ENCODE measurements at places on chromosomes 5 and 9. TPM values are rescaled to one million over a fixed set of nuclear protein-coding genes. Genes with fewer than 3 reads are reported as not detected.

Gene SLC24A2
- 0.06 TPM for total RNA-seq

- no peak for DNase-seq
Measured at GRCh38 chr5:9452181-9452580, 93.7 kb downstream of the SEMA5A start.

DNA sequence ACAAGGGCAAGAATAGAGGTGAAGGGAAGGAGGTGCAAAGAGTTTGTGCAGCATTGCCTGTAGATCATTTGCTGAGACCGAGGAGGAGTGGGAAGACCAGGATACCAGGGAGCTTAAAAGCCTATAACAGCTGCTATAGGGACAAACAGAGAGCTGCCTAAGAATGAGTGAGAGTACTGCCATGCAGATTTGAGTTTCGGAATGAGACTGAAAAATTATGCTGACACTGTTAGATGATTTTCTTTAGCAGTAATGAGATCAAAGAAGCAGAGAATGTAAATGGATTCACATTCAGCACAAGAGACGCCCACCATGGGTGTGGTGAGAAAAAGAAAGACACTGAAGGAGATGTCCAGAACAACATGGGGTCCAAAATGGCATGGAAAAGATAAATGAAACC is 69.7 kb downstream of the EPB41L4A start:
- no peak for DNase-seq

DNA sequence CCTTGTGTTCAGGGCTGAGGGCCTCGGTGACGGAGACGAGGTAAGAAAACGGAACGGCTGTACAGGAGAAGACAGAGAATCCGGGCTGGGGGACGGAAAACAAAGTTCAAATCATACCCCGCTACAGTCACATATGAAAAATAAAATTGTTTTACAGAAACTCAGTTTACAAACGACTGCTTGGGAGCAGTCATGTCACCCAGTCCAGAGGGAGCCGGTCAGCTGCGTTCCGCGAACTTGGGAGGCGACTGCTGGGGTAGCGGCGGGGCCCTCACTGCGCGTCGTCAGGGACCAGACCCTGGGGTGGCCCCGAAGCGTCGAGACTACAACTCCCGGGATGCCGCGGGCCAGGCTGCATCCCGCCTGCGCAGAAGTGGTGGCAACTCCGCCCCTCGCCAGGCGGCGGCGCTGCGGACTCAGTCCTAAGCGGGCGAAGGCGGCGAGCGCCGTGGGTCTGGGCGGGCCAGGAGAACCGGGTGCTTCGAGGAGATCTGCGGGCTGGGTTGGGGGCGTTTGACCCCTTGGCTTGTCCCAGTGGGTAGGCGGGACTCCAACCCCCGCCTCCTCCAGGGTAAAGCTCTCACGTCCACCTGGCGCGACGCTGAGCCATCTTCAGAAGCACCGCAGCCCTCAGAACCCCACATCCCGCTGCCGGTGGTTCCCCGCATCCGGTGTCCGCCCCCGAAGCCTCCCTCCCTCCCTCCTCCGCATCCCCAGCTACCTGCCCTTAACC is 4.0 kb downstream of the SIT1 start:
- DNase-seq, result peak; percentile 82

DNA sequence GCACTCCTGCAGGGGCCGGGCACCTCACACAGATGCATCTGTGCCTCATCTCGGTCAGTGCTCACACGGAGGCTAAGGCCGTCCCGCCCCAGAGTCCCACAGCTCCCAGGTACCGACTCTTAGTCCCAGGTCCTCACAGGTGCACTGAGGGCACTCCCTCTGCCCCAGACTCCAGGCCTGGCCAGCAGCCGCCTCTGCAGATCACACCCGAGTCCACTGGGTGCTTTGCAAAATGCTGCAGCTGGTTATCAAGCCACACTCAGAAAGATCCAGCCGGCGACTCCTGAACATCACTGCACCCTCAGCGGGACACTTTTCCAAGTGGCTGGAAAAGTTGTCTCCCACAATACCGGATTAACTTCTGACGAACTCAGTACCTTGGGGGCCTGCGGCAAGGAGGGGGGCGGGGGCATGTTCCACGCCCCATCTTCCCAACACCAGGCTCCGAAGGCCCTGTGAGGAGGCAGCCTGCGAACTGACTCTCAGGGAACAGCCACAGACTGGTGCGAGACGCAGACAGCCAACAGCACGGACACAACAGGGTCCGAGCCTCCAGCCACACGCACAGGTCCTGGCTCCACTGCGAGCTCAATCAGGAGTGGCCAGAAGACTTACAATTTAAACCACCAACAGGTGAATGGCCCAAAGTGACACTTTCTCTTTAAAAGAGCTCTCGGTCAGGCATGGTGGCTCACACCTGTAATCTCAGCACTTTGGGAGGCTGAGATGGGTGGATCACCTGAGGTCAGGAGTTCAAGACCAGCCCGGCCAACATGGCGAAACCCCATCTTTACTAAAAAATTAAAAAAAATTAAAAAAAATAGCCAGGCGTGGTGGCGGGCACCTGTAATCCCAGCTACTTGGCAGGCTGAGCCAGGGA is 4.0 kb downstream of the BRD3 start:
- no peak for DNase-seq

All from LHCN-M2 (cell line).